ENCODE measurements at places on chromosomes 7 and 10. TPM values are rescaled to one million over a fixed set of nuclear protein-coding genes. Genes with fewer than 3 reads are reported as not detected.

DNA sequence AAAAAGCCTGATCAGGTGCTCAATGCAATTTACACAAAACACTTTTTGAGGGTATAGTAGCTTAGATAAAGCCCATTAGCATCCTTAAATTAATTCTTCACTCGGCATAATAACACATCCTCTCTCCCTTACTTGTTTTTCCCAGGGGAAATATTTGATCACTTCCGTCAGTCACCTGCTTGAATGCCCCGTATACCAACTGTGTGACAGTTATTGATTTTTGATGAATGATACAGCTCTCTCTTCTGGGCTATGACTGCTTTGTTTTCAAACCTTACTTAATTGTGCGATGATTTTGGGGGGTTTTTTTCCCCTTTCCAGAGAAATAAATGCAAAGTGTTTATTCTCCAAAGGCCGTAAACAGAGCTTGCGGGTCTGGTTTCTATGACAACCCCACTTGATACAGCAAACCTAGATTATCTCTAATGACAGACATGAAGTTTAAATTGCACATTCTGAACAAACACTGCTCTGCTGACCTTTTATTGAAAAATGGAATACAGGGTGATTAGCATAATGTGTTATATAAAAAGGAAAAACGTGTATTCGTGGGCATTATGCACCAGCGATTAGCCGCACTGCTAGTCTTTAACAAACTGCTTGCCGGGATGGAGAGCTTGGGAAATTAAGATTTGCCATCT, 78.4 kb upstream of the NANOS1 start:
- no peak overlapping the region for H3K27ac ChIP-seq
- DNase-seq, result no peak
- H3K36me3 ChIP-seq, result no peaks in the 10 kb centered on the region
- no peaks in the 10 kb centered on the region for H3K27me3 ChIP-seq
- H3K4me3 ChIP-seq, result no peak overlapping the region

GRCh38 chr10:104259999-104260774, 5.5 kb downstream of the GSTO1 start:
- peaks cover 48% of the 10 kb centered on the region for H3K36me3 ChIP-seq
- DNase-seq, result no peak
- no peak overlapping the region for H3K4me3 ChIP-seq
- peaks cover 4% of the 10 kb centered on the region for H3K4me1 ChIP-seq

GRCh38 chr10:48758411-48758810, 73.7 kb downstream of the WDFY4 start:
- H3K27me3 ChIP-seq, result no peaks in the 10 kb centered on the region
- no peak overlapping the region for H3K4me3 ChIP-seq
- H3K4me1 ChIP-seq, result no peaks in the 10 kb centered on the region
- DNase-seq, result no peak

DNA sequence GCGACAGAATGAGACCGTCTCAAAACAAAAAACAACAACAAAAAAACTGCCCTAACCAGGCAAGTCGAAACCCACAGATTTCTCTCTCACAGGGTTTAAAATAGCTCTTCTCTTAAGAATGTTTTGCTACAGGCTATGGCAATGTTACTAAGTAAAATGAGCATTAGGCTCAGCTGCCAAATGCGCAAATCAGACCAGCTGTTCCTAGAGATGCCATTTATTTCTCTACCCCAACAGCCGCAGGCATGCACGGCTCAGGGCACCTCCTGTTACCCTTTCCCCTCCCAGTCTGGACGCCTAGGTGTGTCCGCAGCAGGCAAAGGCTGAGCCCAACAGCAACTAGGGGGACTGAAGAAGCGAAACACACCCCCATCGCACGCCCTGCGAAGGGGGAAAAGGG, 168.3 kb upstream of the MBL2 start:
- H3K27ac ChIP-seq, result no peak overlapping the region
- H3K36me3 ChIP-seq, result no peaks in the 10 kb centered on the region
- H3K4me3 ChIP-seq, result no peak overlapping the region
- no peaks in the 10 kb centered on the region for H3K4me1 ChIP-seq
- DNase-seq, result no peak

The UNCX gene
- not detected for total RNA-seq
